ENCODE measurements at places on chromosomes 6 and 20.

DNA sequence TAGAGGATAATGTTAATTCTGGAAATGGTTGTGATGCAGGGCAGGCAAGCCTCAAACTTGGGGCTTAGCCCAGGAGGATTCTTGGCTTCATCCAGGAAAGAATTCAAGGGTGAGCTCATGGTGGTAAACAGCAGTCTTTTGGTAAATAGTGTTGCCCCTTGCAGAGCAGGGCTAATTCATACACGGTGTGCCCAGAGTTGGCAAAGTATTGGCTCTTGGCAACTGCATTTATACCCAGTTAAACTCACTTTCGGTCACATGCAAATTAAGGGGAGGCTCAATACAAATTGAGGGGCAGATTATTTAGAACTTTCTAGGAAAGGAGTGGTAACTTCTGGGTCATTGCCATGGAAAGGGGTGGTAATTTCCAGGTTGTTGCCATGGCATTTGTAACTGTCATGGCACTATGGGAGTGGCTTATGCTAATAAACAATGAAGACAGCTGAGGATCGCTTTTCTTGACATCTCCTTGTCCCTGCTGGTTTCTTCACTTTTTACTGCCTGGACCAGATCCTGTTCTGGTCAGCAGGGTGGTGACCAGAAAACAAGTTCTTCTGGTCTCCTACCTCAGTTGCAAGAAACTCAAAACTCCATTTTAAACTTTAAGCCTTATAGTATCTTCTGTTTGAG lies 3.9 kb upstream of the OTOR start:
- no peak for DNase-seq

DNA sequence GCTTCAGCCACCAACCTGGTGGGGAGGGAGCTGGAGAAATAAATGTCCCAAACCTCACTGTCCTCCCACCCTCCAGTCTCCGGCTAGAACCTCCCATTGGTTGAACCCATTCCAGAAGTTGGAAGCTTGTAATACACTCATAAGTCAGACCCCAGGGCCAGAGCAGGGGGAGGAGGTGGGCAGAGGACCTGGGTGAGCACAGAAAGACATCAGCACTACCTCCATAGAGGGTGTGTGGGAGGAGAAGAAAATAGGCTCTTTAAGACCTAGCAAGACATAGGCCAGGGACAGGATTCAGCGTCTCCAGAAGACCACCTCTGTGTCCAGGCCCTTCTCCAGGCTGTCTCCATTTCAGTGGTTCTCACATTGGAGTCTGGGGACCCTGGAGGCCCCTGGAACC lies 73.3 kb upstream of the TOP1 start:
- DNase-seq: no peak

DNA sequence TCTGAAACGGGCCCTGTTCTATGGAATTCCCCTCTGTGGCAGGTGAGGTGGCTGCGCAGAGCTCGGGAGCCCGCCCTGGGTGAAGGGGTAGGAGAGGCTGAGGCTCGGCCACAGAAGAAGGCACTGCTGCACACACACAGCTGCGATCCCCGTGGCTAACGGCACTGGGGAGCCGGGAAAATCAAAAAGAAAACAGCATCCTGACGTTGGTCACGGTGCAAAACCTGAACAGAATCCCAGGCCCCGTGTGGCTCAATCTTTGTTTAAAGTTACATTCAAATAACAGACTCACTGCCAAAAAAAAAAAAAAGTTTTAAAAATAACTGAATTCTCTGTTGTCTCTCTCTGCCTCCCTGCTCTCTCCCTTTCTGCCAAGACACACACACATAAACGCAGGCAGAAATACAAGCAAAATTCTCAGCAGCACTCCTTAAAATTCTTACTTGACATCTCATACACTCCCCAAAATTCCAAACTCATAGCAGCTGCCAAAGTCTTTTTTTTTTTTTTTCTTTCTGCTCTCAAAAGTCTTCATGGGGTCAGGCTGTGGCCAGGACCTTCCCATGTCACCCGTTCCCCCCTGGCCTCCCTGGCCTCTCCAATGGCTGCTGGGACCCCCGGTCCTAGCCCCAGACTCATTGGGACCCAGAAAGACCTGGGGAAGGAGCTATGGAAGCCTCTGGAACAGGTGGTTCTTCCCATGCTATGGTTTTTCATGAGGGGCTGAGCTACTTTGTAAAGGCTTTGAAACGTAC lies 248.8 kb downstream of the TTLL2 start:
- no peak for DNase-seq

DNA sequence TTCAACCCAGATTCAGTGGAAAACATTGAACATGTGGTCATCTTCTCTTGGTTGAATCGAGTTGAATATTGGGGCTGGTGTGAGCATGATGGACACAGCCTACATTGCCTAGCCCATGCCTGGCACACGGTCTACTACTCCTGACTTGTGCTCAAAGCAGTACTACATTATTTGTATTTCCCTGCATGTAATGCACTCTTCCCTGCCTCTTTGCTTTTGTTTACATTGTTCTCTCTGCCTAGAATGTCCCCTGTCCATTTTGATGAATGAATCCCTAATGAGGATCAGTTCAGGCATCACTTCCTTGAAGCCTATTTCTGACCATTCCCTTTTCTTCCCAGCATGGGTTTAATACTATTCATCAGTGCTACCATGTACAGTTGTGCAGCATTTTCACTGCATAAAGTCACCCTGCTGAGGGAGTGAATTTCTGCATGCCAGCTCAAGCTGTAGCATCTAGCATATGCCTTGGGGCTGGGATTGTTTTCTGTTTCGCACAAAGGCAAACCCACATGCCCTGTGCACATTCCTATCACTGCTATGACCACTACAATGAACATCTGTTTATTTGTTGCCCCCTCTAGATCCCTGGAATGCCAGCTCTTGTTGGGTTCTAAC lies 75.3 kb upstream of the CCN6 start:
- no peak for DNase-seq

GRCh38 chr20:6663751-6664388 lies 103.6 kb upstream of the BMP2 start:
- peak; percentile 72 for DNase-seq

- peak; percentile 85 for DNase-seq
These were observed 6.6 kb upstream of the GUCA1A start for GRCh38 chr6:42166444-42167141.

- DNase-seq: peak; percentile 74
These were observed 83.8 kb downstream of the FNDC1 start for GRCh38 chr6:159252955-159253508.

- DNase-seq: no peak
These were observed 80.3 kb upstream of the CNKSR3 start for GRCh38 chr6:154590756-154591155.

- DNase-seq: no peak
These were observed 75.8 kb downstream of the PSMG4 start for GRCh38 chr6:3334555-3334954.

GRCh38 chr20:8183526-8183925 lies 51.5 kb downstream of the PLCB1 start:
- peak; percentile 38 for DNase-seq

- DNase-seq: peak; percentile 90
These were observed 161.3 kb downstream of the SOX4 start for GRCh38 chr6:21754891-21755290.

DNA sequence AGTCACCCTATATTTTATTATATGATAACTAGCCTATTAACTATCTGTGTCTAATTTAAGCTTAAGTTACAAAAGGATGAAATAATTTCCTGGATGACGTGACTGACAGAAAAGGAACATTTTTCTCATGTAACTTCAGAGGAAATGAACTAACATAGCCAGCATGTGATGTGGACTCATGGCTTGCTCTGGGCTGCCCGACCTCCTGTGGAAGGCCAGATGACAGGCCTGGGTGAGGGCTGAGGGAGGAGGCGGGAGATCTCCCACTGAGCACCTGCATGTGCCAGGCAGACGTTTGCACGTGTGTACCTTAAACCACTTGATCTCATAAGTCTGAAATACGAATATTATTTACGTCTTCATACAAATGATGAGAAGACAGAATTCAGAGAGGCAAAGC lies 321.1 kb downstream of the SYNE1 start:
- DNase-seq: no peak

GRCh38 chr20:1831096-1831495 lies 64.1 kb upstream of the SIRPA start:
- no peak for DNase-seq

- DNase-seq: no peak
These were observed 86.6 kb upstream of the STXBP5 start for GRCh38 chr6:147117580-147117979.

- no peak for DNase-seq
These were observed 157.3 kb downstream of the BACH2 start for GRCh38 chr6:90139272-90139817.

- peak; percentile 55 for DNase-seq
These were observed 5.3 kb upstream of the AKAP7 start for GRCh38 chr6:131129689-131130553.

DNA sequence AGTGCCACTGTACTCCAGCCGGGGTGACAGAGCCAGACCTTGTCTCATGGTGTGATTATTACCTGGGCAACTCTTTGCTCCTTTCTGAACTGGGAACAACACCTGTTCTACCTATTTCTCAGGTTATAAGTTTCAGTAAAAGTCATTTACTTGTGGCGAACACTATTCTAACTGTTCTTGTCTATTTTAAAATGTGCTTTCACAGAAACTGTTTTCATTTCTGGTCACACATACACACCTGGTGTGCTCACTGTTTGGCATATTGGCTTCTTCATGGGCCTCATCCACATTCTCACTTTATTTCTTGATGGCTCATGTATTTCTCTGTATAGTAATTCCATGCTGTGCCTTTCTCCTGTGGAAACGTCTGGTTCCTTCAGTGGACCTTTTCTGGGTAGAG lies 30.5 kb upstream of the XRN2 start:
- no peak for DNase-seq

DNA sequence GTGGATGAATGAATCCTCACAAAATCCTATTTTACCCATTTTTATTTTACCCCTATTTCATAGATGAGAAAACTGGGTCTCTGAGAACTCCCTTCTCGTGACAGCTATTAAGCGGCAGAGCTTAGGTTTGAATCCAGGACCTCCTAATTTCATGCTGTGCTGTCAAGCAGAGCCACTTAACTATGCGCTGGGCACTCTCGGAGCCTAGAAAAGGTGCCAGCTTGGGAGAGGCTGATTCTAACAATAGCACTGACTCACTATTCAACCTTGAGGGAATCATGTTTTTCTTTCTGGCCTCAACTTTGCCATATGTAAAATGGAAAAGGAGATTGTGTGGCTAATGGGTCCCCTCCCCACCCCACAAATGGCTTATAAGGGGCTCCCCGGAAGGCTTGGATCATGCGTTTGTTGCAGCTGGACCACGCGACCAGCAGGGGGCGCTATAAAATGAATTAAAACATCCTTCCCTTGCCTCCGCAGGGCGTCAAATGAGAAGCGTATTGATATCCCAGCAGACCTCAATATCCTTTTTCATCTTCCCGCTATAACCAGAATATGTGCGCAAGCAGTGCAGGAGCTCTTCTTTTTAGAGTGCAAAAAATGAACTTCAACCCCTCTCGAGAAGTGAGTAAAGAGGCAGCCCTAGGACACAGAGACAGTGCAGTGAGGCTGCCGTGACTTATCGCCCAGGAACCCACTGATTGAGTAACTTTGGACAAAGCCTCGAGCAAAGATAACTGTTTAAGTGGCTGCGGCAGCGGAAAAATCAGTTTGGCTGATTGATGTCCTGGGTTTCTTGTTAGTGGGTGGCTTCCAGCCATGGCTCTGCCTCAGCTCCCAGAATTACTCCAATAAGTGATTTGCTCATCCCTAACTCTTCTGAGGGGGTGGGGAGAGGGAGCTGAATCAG lies 12.8 kb upstream of the PDYN start:
- peak; percentile 43 for DNase-seq

DNA sequence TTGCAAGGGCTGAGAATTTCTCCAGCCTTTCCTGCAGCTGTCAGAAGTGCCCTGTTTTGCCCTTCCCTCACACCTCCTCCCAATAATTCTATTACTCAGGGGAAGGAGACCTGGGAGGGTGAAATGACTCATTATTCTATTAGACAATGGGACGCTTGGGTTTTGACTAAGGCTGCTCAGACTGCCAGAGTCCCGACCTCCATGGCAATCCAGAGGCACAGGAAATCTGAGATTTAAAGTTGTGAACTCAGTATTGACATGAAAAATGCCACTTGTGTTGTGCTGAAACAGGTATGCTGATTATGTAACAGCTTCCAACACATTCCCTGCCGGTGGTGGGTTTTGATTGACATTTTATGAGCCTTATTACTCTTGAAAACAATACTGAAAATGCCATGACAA lies 625.9 kb upstream of the FLRT3 start:
- peak; percentile 87 for DNase-seq

DNA sequence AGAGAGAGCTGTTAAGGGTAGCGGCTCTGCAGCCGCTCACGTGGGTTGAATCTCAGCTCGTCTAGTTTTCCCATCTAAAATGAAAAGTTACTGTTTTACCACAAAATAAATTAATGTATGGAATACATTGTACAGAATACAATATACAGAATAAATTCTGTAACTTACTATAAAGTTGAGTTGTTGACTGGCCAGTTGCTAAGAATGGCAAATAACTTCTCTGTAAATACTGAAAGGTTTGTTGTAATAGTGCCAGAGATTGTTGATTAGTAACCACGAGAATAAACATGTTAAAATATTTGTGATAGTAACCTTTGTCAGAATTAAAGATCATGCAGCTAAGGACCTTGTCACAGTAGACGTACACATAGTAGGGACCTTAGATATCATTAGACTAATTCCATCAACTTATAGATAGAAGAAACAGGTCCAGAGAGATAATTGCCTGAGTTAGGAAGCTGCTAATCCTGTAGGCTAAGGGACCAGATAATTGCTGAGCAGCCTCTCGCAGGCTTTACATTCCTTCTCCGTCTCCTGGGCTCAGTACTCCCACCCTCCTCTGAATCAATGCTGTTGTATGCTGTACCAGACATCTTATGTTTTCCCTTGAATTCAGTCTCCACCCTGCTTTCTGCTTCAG lies 544 bp upstream of the NRM start:
- DNase-seq: no peak

DNA sequence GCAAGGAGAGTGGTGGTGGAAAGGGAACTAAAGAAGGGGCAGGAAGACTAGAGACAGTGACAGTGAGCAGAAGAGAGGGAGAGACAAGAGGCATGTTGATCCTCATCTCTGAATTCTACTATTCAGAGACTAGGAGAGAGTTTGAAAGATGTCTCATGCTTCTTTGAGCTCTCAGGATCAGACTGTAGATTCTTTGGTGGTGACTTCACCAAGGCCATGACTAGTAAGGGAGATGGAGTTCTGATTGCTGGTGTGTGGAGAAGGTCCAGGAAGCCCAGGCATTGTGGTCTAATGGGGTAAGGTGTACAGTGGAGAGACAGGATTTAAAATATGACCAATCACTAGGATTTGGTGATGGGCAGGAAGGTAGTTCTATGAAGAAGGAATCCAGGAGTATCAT lies 713 bp downstream of the WFDC9 start:
- no peak for DNase-seq

- no peak for DNase-seq
These were observed 22.6 kb upstream of the RUNX2 start for GRCh38 chr6:45305546-45305945.

- DNase-seq: no peak
These were observed 7.8 kb downstream of the HRH3 start for GRCh38 chr20:62212299-62212698.

- DNase-seq: no peak
These were observed 14.9 kb downstream of the ATXN1 start for GRCh38 chr6:16746401-16746800.

All from MCF 10A (cell line).